RWPE2 (cell line): ENCODE measurements at places on chromosomes 4 and X.

- no peak for DNase-seq
Measured at GRCh38 chr4:26995316-26995715, 134.7 kb downstream of the STIM2 start.

DNA sequence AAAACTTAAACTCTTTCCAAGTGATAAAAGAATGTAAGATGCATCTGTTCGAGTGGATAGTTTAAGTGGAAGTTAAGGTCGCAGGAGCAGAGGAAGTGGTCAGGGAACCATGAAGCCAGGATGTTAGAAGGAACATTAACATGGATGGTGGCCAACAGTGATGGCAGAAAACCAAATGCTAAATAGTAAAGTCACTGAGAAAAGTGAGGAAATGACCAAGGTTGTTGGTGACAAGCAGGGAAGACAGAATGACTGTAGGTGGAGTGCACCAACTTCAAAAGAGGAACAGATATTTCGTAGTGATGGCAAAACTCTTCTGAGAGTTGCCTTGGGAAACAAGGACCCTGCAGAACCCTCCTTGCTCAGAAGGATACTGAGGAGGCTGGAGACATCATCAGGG is 226.2 kb downstream of the PALLD start:
- DNase-seq, result no peak

DNA sequence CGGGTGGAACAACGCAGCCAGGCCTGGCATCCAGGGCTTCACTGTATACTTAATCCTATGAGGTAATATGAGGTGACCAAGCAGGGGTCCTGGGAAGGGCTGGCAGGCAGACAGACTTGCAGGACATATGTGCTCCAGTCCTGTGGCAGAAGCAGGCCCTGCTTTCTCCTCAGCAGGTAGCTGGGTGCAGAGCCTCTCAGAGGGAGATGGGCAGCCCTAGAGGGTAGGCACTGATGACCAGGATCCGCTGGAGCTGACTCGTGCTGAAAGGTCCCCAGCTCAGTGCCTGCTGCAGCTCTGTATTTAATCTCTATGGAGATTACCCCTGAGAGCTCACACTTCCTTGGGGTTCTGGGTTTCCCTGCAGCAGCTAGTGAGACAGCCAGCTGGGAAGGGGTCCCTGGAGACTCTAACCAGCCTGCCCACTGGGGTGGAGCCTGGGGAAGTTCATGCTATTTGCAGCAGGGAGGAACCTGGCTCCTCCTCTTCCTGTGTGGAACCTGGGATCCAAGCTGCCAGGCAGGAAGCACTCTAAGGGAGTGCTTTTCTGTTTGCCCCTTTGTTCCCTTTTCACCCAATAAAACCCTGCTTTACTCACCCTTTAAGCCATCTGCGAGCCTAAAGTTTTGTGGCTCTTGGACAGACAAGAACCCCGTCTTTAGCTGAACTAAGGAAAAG is 339.2 kb downstream of the DCAF12L2 start:
- DNase-seq, result no peak

DNA sequence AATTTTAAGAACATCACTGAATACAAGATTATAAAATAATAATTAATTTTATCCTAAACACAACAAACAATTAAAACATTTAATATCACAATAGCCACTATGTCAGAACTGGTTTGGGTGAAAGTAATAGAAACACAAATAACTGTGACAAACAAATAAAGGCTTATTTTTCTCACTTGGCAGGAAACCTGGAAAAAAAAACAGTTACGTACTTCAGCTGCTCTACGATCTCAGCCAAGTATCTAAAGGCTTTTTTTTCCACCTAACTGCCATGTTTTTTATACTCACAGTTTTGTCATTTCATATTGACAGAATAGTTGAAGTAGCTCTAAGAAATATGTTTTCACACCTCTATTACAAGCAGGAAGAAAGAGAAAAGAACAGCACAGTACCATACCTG is 284.8 kb upstream of the INTU start:
- DNase-seq, result no peak

- no peak for DNase-seq
Measured at GRCh38 chrX:21991504-21991903, 40.6 kb upstream of the PHEX start.
